ENCODE measurements at places on chromosomes 16 and 17. TPM values are rescaled to one million over a fixed set of nuclear protein-coding genes. Genes with fewer than 3 reads are reported as not detected.

- DNase-seq, result peak; percentile 56
Measured at GRCh38 chr16:72066747-72067146, 3.7 kb downstream of the HPR start.

GRCh38 chr17:7989781-7990655 is 12.4 kb upstream of the GUCY2D start:
- DNase-seq, result peak; percentile 89

DNA sequence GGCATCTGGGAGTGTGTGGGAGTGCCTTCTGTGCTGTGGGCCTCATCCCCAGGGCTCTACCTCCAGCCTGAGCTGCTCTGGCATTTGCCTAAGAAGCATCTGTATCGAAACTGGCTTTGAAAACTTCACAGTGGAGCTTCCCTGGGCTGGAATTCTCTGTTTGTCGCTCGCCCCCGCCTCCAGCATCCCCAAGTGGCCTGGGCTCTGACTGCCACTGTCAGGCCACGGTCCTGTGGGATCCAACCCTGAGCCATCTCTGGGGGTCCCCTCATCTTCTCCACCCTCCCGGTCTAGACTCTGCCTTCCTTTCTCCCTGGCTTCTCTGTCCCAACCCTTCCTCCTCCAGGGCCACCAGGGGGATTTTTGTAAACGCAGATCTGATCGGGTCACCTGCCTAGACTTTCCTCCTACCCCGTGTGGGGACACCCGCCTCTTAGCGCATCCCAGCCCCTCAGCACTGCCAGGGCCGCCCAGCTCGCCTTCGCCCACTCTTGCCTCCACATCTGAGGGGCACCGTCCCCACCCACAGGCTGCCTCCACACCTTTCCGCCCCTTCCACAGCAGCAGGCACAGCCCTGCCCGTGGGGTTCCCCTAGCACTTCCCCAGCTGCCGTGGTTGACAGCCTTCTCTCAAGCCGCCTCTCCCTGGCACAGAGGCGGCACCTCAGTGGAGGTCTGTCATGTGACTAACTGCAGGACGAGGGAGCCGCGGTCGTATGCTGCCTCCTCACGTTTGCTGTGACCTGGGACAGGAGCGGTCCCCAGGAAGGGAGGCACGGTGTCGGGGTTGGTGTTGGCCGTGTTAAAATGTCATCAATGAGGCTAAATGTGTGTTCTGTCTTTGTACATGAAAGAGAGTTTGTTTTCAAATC is 12.0 kb downstream of the TBC1D24 start:
- peak; percentile 52 for DNase-seq

- DNase-seq, result peak; percentile 97
Measured at GRCh38 chr17:46266656-46267544, 28.0 kb upstream of the LRRC37A start.

Gene RAB37
- total RNA-seq, result 4.3 TPM
